ENCODE measurements at places on chromosomes 12 and 14.

DNA sequence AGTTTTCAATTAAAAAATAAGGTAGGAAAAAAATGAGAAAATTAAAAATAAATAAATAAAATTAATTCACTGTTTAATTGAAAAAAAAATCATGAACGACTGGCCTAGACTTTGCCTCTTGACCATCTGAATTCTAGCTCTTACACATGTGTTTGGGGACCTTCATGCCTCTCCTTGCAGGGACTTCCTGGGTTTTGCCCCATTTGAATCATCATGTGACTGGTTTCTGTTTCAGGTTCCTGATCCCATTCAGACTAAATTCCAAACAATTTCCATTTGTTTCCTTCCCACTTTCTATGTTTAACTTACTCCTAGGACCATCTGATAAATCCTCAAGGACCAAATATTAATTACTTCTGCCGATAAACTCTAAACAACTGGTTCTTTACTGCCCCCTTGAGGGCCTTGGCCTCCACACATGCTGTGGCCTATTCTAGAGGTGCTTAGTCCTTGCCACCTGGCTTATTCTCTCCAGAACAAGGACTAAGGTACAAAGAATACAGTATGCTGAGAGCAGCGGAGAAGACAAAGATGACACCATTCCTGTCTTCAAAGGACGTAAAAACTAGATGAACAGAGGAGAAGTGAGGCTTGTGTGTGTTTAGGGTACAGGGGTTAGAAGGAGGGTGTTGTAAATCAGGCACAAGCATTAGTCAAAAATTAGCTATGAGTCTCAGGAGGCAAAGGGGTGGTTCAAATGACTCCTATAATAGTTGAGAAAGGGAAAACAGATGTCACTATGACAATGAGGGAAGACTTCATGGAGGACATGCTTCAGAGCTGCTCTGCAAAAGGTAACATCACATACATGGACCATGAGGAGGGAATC, 125.8 kb upstream of the AVPR1A start:
- no peak for DNase-seq

GRCh38 chr14:49428076-49428475, 158.1 kb downstream of the RPS29 start:
- DNase-seq: no peak

- no peak for DNase-seq
These were observed 334.9 kb downstream of the SNAPC1 start for GRCh38 chr14:62097072-62097471.

DNA sequence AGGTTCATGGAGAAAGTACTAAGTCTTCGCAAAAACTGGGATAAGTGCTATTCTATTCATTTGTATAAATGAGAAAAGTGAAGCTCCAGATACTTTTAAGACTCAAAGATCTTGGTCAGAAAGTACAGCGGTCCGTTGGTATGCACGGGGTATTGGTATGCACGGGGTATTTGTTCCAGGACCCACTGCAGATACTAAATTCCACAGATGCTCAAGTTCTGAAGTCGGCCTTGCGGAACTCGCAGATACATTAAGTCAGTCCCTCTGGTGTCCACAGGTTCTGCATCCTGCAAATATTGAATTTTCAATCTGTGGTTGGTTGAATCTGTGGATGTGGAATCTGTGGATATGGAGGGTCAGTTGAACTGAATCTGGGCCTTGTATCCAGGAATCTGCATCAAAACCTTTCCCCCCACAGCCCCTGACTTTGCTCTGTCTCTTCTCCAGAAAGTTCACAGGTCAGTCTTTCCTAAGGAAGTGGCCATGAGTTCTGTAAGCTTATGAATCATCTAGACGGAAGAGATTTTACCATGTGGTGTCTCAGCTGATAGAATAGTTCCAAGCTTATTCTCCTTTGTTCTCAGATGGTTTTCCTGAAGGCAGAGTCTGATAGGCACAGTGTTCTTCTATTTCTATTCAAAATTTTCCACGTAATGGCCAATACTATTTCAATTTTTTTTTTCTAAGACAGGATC, 274.7 kb downstream of the NEDD1 start:
- DNase-seq: no peak

- DNase-seq: no peak
These were observed 109.4 kb downstream of the PIWIL1 start for GRCh38 chr12:130446846-130447654.

DNA sequence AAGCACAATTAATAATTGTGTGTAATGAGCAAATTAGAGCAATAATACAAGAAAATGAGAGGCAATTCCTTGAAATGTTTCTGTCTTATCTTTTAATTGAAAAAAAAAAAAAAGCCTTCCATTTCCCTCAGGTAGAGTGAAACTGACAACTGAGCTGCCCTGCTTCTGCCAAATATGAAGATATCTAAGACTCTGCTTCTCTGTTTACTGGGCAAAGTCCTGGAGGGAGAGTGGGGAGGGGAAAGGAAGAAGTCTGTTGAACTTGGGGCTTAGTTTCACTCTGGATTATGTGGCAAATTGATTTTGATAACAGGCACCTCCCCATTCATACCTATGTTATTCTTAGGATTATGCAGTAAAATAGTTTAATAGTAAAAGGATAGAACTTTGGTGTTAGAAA, 364.9 kb downstream of the NRXN3 start:
- DNase-seq: no peak

DNA sequence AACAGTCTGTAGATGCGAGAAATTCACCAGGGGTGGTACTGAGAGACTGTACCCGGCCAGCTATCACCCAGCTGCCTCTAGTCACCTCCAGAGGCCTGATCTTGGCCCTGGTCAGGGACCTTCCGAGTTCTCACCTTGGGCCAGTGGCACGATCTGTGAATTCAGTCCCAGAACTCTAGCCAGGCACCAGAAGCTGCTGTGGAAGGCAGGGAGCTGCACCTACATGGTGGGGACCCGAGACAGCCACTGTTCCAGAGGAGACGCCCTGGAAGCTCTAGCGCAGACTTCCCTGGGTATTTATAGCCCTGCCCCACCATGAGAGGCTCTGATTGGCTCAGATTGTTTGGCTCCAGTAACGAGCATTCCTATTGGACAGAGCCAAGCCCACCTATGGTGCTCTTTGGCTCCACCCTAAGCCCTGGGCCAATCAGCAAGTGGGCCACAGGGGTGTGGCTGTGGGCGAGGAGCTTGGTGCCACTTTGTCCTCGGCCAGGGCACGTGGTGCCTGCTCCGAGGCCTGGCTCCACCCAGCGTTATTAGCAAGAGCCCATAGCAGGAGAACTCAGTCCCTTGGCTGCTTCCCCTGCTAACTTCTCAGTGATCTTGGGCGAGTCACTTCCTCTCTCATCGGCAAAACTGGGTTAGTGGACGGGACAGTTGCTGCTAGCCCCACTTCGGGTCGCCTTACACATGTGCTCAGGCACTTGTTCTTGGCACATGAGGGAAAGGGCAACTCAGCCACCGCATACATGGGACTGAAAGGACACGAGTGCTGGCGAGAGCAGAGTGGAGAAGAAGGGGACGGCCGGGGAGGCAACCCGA, 89.0 kb upstream of the BCL11B start:
- DNase-seq: no peak

DNA sequence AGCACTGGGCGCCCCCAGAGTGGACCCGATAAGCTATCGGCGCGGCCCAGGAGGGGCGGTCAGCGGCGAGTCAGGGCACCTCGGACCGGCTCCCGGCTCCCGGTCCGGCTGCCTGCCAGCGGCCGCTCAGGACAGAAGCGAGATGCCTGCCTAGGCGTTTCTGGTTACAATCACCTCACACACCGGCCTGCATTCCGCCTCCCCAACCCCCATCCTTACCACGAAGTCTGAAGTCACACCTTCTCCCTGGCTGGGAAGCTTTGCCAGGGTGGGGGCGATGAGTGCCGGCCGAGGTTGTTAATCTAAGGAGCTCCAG, 42.6 kb upstream of the TBX5 start:
- DNase-seq: no peak

GRCh38 chr14:102220031-102220430, 80.3 kb downstream of the WDR20 start:
- peak; percentile 78 for DNase-seq

DNA sequence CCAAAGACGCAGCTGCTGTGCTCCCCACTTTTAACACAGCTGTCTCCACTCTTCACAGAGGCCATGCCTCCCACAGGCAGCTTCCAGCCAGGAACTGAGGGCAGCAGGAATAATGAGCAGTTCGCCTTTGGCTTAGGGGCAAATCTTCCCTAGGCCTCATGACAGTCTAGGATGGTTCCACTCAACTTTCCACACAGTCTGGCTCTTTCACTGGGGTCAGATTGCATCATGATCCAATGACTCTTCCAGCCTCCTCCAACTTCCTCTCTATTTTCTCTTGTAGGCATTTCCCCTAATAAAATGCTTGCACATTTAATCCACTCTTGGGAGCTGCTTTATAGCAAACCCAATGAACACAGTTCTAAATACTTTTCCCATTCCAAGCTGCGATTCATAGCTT, 271.6 kb upstream of the ATP2B1 start:
- DNase-seq: no peak

DNA sequence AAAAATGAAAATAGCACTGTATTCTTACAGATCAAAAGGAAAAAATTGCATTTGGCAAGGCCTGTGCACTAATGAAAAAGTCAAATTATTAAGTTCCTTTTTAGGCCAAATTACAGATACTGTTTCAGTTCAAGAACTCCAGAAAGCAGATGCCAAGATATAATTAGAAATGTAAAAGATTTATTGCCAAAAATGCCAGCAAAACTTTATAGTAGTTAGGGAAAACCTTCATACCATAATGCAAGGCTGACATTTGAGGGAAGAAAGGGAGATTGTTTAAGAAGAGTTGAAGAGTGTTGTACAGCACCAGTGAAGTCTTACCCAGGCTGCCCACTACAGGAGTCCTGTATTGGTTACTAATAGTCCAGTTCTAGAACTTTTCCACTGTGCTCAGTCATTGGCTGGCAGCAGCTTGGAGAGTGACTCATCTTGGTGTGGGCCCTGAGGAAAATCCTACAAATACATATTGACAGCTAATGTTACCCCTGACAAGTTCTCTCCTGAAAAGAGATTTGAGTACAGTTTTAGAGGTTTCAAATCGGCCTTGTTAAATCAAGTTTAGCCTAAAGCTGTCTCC, 600.4 kb downstream of the C12orf50 start:
- DNase-seq: no peak

DNA sequence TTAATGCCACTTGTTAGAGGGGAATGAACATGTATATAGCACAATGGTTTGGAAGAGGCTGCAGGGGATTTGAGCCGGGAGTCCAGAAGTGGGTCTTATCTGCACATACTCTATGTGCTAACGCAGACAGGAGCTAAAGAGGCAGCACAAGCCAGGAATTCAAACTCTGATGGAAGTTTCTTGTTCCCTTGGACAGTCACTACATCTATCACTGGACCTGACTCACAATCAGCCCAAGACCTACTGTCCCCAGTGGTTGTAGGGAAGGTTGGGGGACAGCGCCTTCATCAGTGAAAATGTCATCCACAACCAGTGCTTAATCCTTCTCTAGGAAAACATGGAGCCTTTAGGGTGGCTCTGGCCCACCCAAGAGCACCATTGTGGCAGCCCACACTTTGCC, 107.8 kb downstream of the GCH1 start:
- no peak for DNase-seq

DNA sequence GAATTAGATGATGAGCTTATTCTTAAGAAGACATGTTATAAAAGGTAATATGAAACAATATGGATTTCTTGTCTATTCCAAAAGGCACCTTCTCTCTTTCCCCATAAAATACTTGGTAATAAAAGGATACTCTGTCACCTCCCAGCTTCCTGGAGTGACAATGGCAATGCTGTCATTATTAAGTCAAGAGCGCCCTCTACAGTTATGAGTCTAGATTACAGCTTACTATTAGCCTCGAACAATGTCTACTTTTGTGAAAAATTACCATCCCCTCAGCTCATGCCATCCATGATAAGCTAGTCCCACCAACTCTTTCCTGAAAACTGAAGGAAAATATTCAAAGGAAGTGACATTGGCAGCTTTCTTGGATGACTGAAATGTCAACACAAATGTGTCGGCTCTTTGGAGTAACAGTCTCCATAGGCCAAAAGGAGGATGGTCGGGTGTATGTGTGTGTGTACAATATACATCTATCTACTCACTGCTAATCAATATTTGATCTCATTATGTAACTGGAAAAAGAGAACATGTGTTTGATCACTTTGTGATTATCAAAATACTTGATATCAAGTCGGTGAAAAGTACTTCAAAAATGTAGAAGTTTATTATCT, 48.7 kb upstream of the CDKN3 start:
- peak; percentile 70 for DNase-seq

DNA sequence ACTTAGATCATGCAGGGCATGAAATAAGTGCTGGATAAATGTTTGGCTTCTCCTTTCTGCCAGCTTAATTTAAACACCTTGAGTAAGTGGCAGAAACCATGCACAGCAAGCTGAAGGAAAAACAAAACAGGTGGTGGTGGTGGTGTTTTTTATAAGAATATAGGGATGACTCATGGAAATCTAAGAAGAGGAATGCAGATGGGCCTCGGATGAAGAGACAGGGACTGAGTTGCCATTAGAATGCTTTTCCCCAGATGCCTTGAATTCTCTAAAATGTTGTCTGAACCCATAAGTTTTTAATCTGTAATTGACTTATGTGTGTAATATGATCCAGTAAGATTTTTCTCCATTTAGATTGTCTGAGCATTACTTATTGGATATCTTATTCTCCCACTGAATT, 93.1 kb upstream of the ZDHHC17 start:
- no peak for DNase-seq

- DNase-seq: no peak
These were observed 74.6 kb downstream of the CIT start for GRCh38 chr12:119802472-119802871.

- DNase-seq: no peak
These were observed 4.5 kb downstream of the GRIN2B start for GRCh38 chr12:13976880-13977279.

- DNase-seq: no peak
These were observed 96.1 kb upstream of the SLC16A7 start for GRCh38 chr12:59499774-59500173.

DNA sequence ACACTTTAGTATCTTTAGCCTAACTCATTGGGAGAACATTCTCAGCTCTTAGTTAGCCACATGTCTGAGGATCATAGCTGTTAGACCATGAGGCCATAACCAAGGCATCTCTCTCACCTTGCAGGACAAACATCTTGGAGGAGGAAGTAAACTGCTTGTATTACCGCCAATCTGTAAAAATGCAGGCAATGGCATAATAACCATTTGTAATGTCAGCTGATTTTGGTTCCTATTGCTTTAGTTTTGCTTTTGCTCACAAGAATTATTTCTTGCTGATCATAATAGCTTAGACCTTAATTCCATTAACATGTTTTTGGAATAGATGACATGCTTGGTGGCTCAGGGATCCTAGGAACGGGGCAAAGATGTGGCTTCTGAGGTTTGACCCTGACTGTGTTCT, 16.4 kb upstream of the GSG1 start:
- no peak for DNase-seq

- no peak for DNase-seq
These were observed 58.1 kb upstream of the CCND2 start for GRCh38 chr12:4215229-4216186.

DNA sequence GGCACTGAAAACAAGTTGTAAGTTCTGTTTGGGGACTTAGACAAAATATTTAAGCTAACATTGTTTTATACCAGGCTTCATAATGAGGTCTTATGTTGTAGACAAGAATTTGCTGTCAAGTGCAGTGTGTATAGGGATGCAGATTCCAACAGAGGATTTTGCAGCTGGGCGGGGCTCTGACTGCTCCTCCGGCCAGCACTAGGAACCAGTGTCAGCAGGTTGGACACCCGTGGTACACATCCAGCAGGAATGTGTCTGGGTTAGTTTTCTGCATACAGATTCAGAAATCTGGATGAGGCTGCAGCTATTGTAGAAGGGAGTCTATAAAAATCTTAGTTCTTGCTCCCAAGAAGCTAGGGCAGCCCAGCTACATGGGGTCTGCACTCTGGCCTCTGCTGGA, 194.3 kb upstream of the RBM19 start:
- DNase-seq: no peak
